ENCODE measurements at places on chromosomes 4 and X. TPM values are rescaled to one million over a fixed set of nuclear protein-coding genes. Genes with fewer than 3 reads are reported as not detected.
A peak's percentile ranks its signal among the peaks of the same experiment; 100 is the strongest.

DNA sequence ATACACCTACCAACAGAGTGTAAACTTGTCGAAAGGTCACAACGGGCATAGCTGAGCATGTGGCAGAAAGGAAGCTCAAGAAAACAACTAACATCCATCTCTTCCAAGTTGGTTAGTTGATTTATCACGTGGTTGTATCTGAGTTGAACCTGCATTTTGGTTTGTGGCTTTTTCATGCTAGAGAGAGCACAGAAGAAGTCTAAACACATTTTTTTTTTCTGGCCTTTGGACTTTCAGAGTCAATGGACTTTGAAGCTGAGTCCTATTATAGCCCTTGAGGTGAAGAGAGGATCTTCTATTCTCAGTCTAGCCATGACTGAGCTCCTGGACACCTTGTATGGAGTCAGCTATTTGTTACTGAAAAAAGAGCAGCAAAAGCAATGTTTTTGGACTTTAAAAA is 150.6 kb upstream of the TRPC5 start:
- DNase-seq, result no peak

DNA sequence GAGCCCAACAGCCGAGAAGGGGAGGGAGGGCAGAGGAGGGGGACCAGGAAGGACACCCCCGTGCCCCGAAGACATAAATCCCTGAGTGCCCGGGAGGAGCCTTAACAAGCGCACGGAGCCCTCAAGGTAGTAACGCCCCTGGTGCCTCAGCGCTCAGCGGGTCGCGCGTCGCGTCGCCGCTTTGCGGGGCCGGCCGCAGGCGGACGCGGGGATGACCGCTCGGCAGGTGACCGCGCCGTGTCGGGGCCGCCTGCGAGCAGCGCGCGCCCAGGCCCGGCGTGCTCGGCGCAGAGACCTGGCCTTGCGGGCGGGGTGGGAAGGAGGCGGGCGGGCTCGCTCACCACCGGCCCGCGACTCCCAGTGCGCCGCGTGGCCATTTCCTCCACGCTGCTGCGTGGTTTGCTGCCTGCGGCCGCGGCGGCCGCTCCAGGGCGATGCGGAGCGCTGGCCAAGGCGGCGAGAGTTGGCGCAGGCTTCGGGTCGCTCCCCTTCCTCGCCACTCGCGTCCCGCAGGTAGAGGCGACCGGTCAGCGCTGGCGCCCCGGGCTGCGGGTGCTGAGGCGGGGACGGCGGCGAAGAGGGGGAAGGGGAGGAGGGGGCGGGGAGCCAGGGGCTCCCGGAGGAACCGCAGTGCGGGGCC is 632 bp downstream of the CCSER1 start:
- no peak for DNase-seq

GRCh38 chr4:35534962-35535361 is 709.4 kb downstream of the ARAP2 start:
- DNase-seq, result no peak

GRCh38 chr4:15894921-15895916 is 43.3 kb downstream of the FGFBP1 start:
- DNase-seq, result peak; percentile 71

DNA sequence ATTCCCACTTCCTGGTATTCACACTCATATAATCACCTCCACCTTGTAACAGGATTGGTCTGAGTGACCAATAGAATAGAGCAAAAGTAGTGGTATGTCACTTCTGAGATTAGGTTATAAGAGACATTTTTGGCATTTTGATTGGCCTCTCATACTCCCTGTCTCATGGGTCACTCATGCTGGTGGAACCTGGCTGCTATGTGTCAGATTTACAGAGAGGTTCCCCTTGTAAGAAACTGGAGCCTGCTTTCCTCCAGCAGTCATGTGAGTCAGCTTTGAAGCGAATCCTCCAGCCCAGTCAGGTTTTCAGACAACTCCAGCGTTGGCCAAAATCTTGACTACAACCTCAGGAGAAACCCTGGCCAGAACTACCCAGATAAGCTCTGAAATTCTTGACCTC is 2.6 kb upstream of the OTUD4 start:
- peak; percentile 38 for DNase-seq

DNA sequence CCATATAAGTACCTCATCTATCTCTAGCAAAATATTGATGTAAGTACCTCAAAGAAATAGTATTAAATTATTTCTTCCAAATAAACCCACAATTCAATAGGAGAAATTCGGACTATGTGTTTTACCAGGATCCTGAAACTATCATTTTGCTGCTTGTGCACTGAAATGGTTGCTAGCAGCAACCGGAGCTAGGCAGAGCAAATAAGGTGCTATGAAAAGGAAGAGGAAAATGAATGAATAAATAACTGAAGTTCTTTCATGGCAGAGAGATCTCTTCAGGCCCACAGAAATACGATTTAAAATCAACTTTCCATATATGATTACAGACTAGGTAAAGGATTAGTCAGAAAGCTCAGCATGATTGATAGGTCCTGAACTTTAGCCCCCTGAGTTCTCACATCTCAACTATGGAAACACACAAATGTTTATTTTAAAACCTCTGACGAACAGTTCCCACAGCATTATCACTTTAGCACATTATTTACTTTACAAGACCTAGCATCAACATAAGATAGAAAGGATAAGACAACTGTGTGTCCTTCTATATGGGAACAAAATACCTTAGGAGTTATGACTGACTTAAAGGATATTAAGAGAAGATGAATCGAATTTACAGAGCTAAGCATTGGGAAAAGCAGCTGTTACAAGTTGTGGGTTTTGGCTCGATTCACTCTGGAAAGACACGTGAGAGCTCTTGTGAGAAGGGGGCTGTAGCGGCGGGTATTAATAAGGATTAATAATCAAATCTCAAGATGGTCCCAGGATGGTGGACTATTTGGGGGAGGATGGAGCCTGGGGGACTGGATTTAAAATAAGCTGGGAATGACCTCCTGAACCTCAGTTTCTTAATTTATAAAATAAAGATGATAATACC is 104.3 kb downstream of the CORIN start:
- no peak for DNase-seq

DNA sequence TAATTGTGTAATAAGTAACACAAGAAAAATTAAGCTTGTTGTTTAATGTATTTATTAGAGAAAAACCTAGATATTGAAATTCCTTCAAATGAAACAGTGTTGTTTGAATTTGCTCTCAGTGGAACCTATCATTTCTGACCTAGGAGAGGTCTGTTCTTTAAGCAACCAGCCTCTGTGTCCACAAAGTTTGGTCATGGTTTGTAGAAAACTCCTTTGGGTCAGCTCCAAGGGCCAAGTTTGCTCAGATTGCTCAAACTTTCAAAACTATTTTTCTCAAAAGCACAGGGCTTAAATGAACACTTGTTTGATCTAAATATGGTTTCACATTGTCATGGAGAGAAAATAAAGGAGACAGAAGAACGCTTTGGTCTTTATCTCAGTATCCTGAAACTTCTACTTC is 29.6 kb upstream of the RPL34 start:
- no peak for DNase-seq

The SSX4B gene
- total RNA-seq, result not detected

The CACNA1F gene
- not detected for total RNA-seq

The TLR10 gene
- not detected for total RNA-seq

The C4orf51 gene
- total RNA-seq, result not detected

The RBM47 gene
- 82.5 TPM for total RNA-seq

Measured in renal cortical epithelial cell (primary cell).